ENCODE measurements at places on chromosomes 6 and 20.

DNA sequence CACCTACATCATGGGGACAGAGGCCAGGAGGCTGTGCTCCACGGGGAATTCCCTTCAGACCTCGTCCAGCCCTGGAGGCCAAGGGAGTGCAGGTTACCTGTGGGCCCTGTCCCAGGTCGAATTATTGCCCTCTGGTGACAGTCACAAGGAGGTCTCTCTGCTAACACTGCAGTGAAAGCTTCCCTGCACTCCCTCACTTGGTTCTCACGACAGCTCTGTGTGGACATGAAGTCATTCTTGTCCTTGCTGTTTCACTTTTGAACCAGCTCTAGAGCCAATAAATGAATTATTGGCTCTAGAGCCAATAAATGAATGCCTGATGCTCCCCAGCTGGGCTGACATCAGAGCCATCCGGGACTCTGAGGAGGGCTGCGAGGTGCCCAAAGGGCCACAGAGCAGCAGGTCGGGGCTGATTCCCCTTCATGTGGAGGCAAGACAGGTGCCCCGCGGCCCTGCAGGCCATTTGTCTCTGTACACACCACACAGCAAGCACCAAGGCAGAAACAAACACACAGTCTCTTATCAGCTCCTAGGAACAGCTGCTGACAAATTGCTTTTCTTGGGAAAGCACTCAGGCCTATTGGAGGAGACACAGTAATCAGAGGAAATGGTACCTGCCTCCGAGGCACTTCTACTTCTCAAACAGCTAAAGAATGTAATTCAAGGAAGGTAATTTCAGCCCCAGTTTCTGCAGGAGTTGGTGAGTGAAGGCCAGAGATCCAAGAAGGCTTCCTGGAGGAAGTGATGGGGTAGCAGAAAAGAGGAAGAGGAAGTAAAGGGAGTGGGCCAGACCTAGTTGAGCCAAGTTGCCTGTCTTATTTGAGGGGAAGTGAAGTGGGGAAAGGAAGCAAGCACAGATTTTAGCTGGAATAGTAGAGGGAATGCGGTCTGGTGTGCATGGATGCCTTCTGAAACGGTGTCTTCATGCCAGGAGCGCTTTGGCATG, 27.5 kb upstream of the TBXT start:
- no peak for DNase-seq

- no peak for DNase-seq
Observed at GRCh38 chr6:124867121-124867520, 95.1 kb upstream of the RNF217 start.

DNA sequence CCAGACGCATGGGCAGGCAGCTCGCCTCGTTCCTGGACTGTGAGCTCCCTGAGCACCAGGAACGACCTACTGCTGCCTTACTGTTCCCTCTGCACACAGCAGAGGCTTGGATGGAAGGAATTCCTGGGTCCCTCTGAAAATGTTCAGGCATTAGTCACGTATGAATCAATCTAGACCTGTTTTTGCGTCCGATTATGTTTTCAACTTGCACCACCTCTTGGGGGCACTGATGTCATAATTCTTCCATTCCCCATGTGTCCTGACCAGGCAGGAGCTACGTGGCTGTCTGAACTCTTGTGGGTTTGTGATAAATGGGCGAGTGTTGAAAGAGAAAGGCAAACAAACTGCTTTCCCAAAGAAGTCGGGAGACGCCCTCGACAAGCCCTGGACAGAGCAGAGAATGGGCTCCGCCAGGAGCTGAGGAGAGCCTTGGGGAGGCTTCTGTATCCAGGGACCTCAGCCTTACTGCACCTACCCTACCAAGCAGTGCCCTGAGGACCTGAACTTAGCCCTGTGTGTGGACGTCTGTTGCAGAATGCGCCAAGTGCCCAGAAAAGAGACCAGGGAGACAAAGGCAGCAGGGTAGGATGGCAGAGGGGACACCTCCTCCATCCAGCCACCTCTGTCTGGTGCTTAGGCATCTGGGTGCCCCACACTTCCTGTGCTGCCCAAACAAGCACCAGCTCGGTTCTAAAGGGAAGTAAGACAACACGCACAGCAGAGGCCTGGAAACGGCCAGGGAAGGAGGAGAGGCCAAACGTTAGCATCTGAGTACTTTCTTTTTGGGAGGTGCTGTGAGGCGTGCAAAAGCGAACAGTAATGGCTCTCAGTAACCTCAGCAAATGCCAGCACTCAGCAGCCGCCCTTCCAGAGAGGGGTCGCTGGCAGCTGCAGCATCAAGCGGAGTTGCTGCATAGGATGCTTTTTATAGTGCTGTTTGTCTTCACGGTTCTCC, 124.2 kb downstream of the LY86 start:
- no peak for DNase-seq

GRCh38 chr6:127483399-127484055, 24.3 kb upstream of the KIAA0408 start:
- no peak for DNase-seq

DNA sequence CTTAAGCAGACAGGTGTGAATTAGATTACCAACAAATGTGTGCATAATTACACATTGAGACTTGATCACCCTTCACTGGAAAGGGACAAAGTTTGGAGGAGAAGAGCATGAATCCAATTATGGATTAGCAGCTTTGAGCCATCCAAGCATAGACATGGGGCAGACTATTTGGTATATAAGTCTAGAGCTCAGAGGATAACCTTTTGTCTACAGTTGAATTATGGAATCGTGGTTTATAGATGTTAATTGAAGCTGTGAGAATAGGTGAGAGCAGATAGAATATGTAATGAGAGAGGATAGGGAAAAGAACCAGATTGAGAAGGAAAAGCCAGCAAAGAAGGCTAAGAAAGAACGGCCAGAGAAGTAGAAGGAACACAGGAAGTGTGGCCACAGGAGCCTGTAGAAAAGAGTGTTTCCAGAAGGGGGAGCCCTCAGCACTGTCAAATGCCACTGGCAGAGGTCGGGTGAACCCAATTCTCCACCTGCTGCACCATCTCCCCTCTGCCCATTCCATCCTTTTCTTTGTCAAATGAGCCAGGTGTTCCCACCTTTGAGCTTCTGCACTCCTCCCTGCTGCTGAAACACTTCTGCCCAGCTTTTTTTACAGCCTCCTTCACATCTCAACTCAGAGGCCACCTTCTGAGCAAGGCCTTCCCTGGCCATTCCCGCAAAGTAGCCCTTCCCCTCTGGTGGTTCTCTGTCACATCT, 7.3 kb downstream of the DNTTIP1 start:
- DNase-seq = no peak

DNA sequence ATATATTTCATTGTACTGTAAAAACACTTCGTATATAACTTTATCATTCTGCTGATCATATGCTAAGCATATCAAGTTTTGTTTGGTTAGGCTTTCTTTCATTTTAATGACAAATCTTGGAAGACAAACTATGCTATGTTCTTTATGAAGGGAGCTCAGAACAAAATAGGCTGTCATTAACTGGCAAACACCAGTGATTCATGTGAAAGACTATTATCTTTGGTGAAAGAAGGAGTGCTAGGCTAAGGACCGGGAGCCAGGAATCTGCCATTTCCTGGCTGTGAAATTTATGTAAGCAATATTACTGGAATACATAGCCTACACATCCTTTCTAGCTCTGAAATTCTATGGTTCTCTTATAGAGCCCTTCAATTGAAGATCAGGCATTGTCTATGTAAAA, 136.2 kb upstream of the CCN2 start:
- DNase-seq = no peak

DNA sequence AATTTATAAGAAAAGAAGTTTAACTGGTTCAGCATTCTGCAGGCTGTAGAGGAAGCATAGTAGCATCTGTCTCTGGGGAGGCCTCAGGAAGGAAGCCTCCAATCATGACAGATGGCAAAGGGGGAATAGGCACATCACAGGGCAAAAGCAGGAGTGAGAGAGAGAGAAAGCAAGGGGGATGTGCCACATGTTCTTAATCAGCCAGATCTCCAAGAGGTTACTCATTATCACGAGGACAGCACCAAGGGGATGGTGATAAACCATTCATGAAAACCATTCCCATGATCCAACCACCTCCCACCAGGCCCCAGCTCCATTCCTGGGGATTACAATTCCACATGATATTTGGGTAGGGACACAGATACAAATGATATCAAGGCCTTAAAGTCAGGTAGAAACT, 217.5 kb upstream of the TCF21 start:
- DNase-seq = no peak

GRCh38 chr6:143135325-143135724, 74.6 kb downstream of the AIG1 start:
- DNase-seq = no peak

DNA sequence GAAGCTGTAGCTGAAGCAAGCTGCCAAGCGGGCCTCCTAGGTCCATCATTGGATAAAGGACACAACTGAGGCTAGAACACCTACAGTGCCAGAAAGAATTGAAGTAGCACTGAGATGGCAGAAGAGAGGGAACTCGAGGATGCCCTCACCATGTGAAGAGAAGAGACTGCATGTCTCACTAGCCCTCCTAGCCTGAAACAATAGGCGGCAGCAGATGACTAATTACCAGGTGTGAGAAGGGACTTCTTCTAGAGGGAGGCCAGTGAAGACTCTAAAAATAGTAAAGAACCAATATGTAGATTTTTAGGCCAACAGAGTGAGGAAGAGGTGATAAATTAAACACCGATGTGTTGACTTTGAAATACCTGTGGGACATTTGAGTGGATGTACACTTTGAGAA, 50.3 kb downstream of the LGSN start:
- no peak for DNase-seq

GRCh38 chr6:71199736-71200135, 88.9 kb upstream of the OGFRL1 start:
- no peak for DNase-seq

DNA sequence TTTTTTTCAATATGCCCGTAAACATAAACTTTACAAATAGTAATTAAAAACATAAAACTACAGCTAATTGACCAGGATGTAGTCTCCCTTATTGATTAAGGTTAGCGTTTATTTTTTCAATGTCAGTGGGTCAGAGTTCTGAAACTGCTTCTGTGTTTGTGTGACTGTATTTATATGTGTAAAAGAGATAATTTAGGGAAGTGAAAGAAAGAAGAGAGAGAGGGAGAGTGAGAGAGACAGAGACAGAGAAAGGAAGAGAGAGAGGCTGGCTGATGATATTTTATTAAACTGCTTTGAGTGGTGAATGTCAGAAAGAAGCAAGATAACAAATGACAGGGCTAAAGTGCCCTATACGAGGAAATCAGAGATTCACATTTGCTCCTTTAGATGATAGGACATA, 266.1 kb upstream of the PTCHD4 start:
- DNase-seq = no peak

DNA sequence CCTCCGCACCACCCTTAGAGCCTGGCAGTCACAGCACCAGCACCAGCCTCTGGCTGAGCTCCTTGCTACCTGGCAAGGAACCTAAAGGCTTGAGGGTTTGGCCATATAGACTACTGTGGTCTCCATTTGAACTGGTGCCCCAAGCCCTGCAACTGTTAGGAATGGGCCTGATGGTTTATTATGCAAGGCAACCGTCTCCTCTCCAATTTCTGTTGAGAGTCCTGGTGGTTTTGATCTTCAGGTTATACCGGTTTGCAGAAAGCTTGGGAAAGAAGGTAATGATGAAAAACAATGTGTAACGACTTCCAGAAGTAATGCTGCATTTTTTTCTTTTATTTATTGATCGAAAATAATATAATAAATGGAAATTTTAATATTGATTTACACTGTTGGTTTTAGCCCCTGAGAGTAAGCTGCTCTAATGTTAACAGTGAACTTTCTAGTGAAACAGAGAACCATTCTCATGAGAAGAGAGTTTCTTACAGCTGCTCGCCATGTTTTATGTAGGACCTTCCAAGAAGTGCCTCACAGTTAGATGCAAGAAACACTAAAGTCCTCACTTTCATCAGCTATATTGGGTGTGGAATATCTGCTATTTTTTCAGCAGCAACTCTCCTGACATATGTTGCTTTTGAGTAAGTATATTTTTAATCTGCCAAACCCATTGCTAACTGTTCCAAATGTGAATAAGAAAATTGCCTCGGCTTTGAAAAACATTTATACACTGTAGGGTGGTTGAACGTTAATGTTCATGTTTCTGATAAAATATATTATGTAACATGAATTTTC, 112.8 kb downstream of the ADGRG6 start:
- no peak for DNase-seq

DNA sequence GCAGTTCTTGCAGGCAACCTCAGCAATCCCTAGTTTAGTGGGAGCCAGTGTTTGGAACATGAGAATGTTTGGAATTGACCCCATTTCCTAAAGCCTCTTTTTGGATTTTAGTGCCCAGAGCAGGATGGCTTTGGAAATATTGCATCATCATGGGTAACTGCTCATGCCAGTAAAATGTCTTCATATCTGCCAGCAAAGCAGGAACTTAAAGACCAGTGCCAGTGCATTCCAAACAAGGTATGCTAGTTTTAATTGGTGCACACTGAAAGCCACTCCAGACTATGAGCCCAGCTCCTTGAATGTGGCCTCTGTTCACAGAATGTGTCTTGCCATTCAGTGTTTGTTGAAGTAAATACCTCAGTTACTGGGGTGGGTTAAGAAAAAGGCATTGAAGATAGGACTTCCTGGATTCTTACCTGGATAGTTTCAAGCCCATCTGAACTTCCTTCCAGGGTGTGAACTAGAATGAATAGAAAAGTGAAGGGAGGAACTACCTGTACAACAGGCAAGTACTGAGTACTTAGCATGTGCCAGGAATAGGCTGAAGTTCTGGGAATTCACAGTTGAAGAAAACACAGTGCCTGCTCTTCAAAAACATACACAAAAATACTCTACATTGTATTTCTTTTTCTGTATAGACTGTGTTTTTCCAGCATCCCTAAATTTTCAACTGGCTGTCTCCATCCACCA, 70.5 kb downstream of the COL19A1 start:
- DNase-seq = no peak
